Gastroesophageal sphincter (tissue), 4 donors: ENCODE measurements at places on chromosomes 2 and 18.
A peak's percentile ranks its signal among the peaks of the same experiment; 100 is the strongest.

DNA sequence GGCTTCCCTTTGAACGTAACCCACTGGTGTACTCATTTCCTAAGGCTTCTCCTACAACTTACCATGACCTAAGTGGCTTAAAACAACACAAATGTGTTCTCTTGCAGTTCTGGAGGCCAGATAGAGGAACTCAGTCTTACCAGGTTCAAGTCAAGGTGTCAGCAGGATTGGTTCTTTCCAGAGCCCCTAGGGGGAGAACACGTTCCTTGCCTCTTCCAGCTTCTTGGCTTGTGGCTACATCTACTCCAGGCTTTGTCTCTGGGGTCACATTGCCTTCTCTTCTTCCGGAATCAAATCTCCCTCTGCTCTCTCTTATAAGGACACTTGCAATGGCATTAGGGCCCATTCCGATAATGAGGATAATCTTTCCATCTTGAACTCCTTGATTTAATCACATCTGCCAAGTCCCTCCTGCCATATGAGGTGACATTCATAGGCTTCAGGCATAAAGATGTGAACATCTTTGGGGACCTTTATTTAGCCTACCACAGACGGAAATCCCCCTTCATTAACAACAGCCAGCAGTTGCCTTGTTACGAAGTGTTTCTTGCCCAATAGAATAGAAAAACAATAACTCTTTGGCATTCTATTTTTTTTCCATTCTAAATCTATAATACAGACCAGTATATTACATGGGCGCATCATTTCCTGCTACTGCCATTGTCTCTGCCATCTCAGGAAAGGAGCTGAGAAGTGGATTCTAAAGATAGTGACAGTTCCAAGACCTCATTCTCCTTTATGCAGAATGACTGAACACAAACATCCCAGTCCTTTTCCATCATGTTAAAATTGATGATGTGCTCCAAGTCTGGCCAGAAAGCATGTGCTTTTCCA is 362.0 kb downstream of the ZNF521 start:
- no peak for ATAC-seq

- no peak for ATAC-seq
These were observed 370.8 kb downstream of the DSEL start for GRCh38 chr18:67145586-67146292.

DNA sequence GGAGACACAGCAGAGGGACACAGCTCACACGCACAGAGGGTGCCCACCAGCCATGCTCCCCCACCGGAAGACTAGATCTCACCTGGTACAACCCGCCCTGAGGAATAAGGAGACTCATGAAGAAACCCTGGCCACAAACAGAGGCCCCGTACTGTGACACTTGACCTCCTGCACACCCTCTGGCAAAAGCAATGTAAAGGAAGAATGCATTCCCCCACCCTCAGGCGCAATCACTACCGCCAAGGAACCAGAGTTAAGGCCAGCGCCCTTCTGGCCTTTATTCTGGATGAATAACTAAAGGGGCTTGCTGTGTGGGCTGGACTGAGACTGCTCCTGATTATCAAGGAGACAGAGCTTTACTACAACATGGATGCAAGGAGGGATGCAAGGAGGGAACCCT is 509.2 kb upstream of the SPHKAP start:
- ATAC-seq, result no peak

DNA sequence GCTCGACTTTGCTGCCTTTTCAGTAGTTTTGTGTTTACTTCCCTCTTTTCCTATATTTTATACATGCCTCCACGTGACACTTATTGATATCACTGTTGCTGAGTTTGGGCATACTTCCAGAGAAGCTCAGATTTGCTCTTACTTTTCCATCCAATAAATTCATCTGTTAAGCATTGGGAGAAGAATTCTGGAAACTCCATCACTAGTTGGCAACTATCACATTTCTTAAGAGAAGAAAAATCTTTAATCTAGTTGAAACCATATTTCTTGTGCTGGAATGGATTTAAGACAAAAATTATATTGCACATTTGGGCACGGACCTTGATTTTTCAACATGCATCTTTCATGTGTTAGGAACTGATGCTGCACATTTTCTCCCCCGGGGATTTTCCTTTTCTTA is 52.6 kb upstream of the CPO start:
- ATAC-seq, result no peak

GRCh38 chr2:186467421-186467820 is 18.6 kb upstream of the ZC3H15 start:
- ATAC-seq, result no peak

- peak; percentile 85 for ATAC-seq
These were observed 60.2 kb downstream of the RALBP1 start for GRCh38 chr18:9535430-9535991.

- ATAC-seq, result no peak
These were observed 677.6 kb downstream of the BCL11A start for GRCh38 chr2:59875836-59876235.

DNA sequence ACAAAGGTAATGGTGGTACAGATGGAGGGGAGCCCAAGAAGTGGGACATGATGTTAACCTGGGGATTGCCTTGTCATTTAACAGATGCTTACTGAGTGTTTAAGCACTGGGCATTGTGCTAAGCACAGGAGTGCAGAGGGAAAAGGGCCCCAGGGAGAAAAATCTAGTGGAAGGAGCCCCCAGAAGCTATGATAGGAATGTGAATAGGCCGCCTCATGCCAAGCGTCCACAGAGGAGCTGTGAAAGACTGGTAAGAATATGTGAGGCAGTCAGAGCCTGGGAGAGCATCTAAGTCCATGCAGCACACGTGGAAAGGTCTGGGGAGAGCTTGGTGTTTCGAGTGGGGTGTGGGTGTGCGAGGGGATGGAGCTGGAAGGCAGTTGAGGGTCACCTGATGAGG is 5.5 kb downstream of the ZNF532 start:
- ATAC-seq, result no peak

DNA sequence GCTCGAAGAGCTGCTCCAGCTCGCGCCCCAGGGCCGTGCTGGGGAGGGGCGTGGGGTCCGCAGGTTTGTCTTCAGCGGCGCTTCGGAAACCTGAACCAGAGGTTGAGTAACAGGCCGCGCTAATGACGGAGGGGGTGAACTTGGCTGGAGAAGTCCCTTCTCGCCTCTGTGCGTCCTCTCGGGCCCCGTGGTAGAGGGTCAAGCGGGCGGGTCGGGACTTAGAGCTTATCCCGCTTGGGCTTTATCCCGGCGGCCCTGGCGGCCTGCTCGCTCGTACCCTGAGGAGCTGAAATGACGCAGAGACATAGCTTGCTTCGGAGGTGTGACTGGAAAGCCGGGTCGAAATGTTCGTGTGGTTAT is 479 bp downstream of the RNMT start:
- ATAC-seq, result peak; percentile 60

DNA sequence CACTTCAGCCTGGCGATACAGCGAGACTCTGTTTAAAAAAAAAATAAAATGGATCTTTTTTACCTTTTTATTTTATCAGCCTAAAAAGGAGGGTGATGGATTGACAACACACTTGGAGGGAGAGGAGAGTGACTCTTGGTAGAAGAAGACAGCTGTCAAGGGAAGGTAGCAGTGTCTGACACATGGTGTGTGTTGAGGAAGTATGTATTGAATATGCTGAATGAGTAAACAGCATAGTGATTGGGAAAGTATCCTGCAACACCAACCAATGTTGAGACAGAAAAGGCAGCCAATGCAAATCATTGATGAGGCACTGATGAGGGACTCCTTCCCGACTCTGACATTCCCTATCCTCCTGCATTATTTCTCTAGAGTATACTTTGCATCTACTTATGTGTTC is 306.4 kb downstream of the LPIN1 start:
- no peak for ATAC-seq

DNA sequence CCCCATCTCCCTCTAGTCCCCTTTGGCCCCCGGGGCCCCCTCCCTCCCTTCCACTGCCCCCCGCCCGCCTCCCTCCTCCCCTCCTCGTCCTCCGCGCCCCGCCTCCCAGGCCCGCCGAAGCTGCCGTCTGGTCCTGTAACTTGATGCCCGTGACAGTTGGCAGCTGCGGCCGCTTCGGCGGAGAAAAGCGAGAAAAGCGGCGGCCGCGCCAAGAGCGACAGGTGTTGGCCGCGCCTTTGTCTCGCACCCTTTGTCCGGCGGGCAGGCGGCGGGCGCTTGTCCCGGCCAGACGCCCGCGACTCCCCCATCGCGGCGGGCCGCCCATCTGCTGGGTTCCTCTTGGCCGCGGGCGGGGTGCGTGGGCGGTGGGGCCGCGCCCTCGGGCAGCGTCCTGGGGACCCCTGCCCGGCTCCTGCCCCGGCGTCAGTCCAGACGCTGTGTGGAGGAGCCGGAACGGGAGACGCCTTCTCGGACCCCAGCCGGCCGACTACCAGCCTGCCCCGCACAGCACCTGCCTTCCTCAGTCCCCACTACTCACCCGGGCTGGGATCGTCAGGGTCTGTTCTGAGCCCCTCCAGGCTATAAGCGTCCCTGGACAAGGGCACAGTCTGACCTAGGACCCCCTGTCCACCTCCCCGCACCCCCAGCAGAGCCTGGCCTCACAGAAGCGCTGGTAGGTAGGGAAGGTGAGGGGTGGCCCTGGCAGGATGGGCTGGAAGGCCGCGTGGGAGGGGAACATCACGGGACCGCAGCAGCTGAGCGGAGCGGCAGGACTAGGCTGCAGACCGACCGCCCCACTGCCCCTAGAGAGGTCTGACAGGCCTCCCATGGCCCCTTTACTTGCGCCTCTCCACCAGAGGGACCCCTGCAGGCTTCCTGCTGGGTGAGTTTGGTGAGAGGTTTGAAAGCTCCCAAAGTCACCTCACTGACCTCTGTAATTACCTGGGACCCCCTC is 1.2 kb upstream of the HES6 start:
- no peak for ATAC-seq

GRCh38 chr2:145593991-145594614 is 1074.2 kb upstream of the ZEB2 start:
- ATAC-seq, result no peak

GRCh38 chr2:143852759-143853158 is 667.2 kb downstream of the ZEB2 start:
- ATAC-seq, result no peak

GRCh38 chr2:196263181-196263747 is 91.9 kb upstream of the STK17B start:
- peak; percentile 76 for ATAC-seq

DNA sequence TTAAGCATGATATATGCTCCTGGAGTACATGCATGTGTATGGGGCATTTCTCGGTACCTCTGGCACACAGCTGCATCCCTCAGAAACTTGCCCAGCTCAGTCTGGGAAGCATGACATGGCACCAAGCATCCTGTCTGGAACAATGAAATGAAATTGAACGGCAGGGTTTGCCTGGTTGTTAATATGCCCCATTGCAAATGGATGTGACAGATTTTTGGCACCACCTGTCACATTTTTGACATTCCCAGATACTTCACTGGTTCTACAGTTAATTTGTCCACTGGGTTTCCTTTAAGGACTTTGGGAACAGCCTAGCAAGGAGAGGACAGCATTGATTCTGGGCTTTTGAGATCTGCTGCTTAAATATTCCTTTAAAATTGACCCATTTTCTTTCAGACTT is 305.8 kb downstream of the TSN start:
- ATAC-seq, result no peak

DNA sequence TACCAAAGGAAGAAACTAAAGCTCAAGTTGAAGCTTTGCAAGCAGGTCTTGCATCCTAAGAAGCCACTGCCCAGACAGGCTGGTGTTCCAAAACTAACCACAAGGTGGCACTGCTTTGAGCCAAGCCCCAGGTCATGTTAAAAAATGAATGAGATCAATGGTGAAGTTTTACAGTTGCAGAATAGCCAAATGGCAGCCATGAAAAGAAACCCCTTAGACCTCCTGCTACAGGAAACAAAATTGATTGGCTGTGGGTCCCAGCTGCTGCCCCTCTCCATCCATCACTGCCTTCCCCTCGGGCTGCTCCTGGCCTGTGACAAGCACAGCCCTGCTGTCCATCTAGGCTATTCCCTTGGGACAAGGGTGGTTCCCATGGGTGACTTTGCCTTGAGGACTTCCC is 20.7 kb upstream of the MREG start:
- peak; percentile 31 for ATAC-seq

DNA sequence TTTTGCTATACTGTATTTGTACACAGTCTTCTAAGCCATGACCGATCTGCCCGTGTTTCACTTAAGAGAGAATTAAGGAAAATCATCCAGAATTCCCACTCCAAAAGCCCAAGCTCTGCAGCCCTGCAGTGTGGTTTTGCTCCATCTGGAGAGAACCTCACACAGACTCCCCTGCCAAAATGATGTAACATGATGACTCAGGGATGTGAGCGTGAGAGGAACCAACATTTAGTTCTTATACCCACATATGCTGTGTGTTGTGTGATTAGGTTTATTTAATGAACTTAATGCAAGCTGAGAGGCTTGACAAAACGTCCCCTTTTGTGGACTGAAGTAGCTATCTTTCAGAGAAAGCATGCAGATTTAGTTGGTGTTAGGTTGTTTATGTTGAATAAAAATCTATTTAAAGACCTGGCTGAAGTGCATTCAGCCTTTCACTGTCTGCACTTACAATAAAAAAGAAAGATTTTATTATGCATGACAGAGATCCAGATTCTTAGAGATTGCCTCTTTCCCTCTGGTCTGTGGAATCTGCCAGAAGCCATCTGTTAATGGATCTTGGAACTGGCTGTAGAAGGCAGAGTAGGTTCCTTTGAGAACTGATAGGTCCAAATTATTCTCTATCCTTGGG is 6.3 kb downstream of the RAB12 start:
- peak; percentile 82 for ATAC-seq

GRCh38 chr2:130316596-130316995 is 26.1 kb upstream of the IMP4 start:
- no peak for ATAC-seq
